Stromal cell of bone marrow (primary cell): ENCODE measurements at places on chromosomes 5 and 9.
A peak's percentile ranks its signal among the peaks of the same experiment; 100 is the strongest.

GRCh38 chr9:88988796-88989641 lies 2.2 kb upstream of the S1PR3 start:
- no peak for DNase-seq

DNA sequence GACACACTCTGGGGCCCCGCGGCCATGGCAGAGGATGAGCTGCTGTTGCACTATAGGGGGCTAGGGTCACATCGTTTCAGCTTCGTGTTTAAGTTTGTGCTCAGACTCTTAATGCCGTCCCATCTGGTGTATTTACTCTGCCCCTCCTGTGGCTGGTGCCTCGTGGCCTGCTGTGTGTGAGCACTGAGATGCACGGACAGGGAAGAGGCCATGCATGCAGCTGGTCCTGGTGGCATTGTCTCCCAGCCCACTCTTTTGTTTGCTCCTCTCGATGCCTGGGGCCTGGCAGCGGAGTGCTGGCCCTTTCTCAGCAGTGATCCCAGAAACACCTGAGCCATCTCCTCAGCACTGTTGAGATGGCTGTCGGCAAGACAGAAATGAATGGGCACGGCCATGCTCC lies 30.0 kb upstream of the PHF2 start:
- no peak for DNase-seq

GRCh38 chr5:112880219-112880964 lies 19.3 kb downstream of the SRP19 start:
- no peak for DNase-seq

- no peak for DNase-seq
These were observed 300.7 kb downstream of the MLLT3 start for GRCh38 chr9:20321423-20322082.

DNA sequence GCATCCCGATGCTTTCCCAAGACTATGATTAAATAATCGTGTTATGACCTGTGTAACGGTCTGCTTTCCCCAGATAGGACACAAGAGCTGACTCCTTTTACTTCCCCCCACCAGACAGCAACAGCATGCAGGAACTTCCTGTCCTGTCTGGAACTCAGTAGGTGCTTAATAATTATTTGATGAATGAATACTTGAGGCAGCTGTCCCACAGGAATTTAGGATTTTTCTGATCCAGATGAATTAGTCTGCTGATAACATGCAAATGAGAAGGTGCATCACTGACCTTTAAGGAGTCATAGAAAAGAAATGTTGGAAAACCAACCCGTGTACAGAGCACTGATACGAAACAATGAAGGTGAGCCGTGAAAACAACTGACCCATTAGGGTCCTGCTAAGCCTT lies 12.2 kb downstream of the RNF130 start:
- no peak for DNase-seq

- peak; percentile 78 for DNase-seq
These were observed 93.1 kb downstream of the PJA2 start for GRCh38 chr5:109316634-109317033.

GRCh38 chr5:4857761-4858160 lies 282.4 kb upstream of the ADAMTS16 start:
- peak; percentile 0 for DNase-seq

GRCh38 chr9:8030095-8030494 lies 230.5 kb upstream of the DMAC1 start:
- DNase-seq: no peak

DNA sequence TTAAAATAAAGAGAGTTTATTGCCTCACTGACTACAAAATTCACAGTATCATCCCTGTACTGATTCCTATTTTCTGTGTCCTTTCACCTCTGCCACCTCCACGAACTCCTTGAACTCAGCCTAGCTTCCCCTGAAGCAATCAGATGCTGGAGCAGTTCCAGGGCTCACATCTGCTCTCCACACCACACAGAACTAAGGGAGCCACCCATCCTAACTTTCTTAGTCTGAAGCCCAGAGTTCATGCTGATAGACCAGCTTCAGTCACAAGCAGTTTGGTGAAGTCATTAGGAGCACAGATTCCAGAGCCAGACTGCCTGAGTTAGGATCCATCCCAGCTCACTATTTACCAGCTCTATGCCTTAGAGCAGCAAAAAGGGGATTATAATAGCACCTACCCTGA lies 15.6 kb upstream of the EPB41L4A start:
- DNase-seq: no peak

DNA sequence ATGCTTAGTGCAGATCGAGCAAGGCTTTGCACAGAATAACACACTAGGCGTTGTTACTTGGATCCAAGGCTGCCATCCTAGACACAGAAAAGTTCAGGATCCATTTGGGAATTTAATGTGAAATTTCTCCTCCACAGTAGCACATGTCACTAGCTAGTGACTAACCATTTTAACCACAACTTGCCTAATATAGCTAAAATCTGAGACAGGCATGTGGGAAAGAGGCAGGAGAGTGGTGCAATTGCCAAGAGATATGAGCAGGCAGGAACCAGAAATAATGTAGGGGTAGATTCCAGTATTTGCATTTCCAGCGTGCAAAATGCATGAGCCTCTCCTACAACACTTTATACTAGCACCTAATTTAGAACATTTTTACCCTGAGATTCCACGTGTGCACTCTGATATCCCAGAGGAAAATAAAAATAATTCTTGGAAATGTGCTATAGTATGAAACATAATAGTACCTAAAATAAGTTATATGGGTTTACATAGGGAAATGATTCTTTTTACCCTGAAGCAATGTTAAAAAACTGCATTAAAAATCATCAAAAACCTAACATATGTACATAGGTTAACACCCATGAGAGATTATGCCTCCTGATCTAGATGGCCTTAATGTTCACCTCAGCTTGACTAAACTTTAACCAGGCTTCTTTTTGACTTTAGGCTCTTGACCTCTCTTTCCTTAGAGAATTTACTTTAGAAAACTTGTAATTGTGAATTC lies 1230.6 kb upstream of the NUDT12 start:
- peak; percentile 43 for DNase-seq

GRCh38 chr9:127451608-127451857 lies 223 bp downstream of the LRSAM1 start:
- no peak for DNase-seq

- no peak for DNase-seq
These were observed 76.4 kb downstream of the PLK2 start for GRCh38 chr5:58383448-58383847.

GRCh38 chr5:55530669-55531068 lies 4.1 kb downstream of the PLPP1 start:
- no peak for DNase-seq

DNA sequence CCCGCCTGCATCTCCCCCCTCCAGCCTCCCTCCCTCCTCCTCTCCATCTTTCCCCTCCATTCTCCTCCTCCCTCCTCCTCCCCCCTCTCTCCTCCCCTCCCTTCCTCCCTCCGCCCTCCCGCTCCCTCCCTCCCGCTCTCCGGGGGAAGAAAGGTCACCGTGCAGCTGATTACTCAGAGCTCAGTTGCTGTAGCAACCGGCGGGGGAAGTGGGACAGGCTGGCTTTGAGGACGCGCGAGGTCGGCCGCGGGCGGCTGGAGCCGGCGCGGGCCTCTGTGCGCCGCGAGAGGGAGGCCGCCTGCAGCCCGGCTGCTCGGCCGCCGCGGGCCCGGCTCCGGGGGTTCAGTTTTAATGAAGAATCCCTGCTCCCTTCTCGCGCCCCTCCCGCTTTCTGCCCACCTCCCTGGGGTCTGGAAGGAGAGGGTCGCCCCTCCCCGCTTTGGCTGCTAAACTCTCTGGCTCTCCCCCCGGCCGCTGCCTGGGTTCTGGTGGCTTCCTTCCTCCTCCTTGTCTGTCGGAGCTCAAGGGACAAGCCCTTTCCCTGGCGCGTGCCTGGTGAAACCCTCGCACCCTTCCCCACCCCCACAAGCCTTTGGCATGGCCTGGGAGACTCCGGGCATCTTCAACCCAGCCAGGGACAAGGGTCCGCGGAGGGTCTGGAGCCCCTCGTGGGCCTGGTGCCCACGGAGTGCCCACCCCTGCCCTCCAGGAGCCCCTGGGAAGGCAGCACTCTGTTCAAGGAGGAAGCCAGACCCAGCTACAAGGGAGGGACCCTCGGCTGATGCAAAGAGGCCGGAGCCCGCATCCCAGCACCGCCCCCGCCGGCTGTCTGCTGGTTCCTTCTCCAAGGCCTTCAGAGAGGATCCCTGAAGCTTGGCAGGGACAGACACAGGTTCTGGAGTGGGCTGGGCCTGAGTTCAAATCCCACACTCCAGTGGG lies 160.3 kb downstream of the C9orf50 start:
- peak; percentile 100 for DNase-seq

DNA sequence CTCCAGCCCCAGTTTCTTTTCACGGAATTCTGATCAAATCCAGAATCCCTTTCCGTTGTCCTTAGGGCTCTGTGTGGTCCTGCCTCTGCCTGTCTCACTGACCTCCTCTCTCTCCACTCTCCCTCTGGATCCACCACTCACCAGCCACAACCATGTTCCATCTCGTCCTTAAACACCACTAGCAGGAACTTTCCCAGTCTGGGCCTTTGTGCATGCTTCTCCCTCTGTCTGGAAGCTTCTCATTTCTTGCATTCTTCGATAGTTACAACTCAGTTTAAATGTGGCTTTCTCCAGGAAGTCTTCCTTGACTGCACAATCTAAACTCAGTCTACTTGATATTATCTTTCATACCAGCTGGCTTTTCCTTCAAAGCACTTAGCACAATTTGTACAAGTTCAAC lies 117.7 kb upstream of the MSX2 start:
- no peak for DNase-seq

GRCh38 chr5:58818465-58818864 lies 235.6 kb downstream of the RAB3C start:
- DNase-seq: no peak

DNA sequence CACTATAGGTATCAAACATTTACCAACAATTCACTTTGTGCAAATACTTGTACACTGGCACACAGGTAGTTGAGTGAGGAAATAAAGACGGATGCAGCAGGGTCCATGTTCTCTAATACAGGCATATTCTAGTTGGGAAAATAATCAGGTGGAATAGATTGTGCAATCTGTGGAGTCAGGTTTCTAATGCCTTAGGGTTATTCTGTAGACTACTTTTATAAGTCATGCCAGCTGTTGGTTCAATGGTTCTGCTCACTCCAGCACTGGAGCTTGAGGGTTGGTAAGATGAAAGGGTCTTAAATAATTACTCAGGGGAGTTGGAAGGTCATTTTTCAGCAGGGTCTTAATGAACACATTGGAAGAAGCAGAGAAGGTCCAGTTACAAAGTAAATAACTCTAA lies 690.3 kb upstream of the DMAC1 start:
- DNase-seq: no peak

DNA sequence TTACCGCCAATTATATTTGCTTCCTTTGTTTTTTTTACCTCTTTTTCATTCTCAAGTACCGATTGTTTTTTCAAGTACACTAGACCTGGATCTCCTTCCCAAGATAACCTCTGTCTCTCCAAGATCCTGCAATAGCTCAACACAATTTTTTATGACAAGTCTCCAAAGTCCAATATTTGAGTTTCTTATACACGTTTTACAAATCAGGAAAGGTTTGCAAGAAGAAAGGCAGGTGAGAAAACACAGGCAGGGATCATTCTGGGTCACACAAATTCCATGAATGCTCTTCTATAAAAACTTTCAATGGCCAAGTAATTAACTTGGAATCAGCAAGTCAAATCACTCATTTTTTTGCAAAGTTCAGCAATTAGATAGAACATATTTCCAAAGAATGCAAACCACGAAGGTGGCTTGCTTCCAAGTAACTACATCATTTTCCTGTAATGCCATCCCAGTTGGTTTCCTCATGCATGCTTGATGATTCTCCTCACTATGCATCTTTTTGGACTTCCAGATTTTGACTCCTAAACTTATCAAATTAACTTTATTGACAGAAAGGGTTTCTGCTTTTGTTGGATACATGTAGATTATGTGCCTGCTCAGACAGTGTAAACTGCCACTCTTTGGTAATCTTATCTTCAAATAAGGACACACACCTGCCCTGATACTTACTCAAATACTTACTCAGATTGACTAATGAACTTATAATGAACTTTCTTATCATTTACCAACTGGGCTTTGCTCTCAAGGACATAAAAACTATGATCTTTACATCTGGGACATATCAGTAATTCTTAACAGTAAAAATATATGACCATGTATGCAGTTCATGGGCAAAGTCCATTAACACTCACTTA lies 24.7 kb upstream of the IFNE start:
- DNase-seq: peak; percentile 86

DNA sequence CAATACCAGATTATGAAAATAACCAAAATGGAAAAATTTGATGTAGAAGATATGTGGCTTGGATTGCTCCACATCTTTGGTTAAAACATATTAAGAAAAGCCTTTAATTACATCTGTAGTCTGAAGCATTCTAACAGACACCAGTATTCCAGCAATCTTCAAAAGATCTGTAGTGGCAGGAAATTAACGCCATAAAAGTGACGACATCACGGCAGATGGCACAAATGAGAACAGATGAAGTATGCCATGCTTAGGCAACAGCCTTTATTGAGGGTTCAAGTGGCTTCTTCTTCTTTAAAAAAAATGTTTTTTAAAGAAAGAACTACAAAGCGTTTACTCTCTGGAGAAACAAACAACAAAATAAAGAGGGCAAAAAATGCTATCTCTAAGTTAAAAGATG lies 164.2 kb downstream of the MEF2C start:
- no peak for DNase-seq

- DNase-seq: peak; percentile 31
These were observed 297.7 kb upstream of the EFNA5 start for GRCh38 chr5:107968406-107968843.

GRCh38 chr9:33138768-33139167 lies 28.4 kb downstream of the B4GALT1 start:
- no peak for DNase-seq

DNA sequence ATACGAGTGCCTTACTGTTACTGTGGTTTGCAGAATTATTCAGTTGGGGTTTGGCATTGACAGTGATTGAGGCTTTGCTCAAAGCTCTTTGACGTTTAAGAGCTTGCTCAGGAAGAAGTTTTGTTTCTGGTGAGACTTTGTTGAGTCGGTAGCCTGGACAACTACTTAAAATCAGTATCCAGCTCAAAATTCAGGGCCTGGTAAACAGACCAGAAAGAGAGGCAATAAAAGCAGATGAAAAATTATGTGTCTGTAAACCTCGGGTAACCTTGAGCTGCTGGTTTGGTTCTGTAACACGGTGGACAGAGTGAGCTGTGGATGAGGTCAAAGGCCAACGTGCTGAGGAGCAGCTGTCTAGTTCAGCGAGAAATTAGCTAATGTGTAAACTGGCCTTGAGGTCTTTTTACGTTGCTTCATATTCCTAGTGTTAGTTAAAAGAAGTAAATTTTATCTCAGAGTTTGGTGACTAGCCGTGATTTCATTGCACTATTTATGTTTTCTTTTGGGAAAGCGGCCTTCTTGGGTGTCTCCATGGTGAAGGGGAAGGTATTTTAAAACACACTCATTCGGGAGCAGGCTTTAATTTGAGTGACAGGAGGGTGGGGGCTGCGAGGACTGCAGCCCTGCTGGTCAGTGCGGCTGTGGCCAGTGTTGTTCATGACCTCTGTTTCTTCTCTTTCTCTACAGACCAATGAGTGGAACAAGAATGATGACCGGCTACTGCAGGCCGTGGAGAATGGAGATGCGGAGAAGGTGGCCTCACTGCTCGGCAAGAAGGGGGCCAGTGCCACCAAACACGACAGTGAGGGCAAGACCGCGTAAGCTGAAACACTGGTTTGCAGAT lies 82.0 kb upstream of the TTC23L start:
- DNase-seq: peak; percentile 54
